ENCODE measurements at places on chromosomes 12 and 14. TPM values are rescaled to one million over a fixed set of nuclear protein-coding genes. Genes with fewer than 3 reads are reported as not detected.

TAC3 gene
- not detected for total RNA-seq

GDF3 gene
- total RNA-seq, result not detected

KLHDC2 gene
- total RNA-seq, result 34.9 TPM

CACNA2D4 gene
- total RNA-seq, result not detected

GLS2 gene
- total RNA-seq, result 0.11 TPM

LMO3 gene
- not detected for total RNA-seq

CLEC4A gene
- not detected for total RNA-seq

Data from A549 treated with CORT108297 at 1 μM for 4 hours (cell line).